ENCODE measurements at places on chromosomes 16 and 17.

DNA sequence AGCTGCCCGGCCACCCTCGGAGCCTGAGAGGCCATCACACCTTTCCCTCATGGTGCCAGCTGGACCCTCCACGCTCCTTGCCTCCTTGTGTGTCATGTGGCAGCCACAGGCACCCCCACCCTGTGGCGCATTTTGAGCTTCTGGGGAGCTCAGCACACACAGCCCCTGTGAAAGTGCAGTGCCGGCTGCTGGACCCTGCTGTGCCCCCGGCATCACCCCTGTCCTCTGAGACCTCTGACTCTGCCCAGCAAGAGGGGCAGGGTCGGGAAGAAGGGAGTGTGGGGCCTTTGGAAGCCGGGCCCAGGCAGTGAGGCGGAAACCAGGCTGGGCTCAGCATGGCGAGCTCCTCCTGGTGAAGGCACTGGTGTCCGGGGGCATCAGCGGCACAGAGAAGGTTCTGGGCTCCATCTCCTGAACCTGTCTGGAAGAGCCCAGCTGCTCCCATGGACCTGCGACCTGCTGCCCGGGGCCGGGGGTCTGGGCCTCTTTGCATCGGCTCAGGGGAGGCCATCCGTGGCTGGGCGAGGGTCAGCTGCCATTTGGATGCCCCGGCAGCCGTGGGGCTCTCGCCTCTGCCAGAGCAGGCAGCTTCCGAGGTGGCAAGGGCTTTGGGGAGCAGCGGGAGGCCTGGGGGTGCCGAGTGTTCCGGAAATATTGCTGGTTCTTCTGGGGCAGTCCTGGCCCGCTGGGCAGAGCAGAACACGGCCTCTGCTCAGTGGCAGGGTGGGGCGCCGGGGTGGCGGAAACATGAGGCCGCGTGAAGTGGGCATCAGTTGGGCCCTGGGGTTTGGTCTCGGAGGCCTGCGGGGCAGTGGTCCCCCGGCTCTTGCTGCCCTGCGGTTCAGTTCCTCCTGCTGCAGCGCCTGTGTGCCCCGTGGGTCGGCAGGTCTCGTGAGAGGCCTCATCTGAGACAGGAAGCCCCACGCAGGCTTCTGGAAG, 17.9 kb downstream of the CENPX start:
- DNase-seq, result no peak

- no peak for DNase-seq
These were observed 526 bp downstream of the ZZEF1 start for GRCh38 chr17:4142107-4142900.

- DNase-seq, result no peak
These were observed 13.9 kb upstream of the IL17C start for GRCh38 chr16:88624481-88624880.

GRCh38 chr16:14070555-14070876, 603 bp upstream of the MRTFB start:
- no peak for DNase-seq

GRCh38 chr17:73772107-73772705, 128.0 kb upstream of the SDK2 start:
- DNase-seq, result no peak

- DNase-seq, result no peak
These were observed 8.9 kb upstream of the HOXB13 start for GRCh38 chr17:48737330-48738043.

- no peak for DNase-seq
These were observed 8.2 kb upstream of the RPL27 start for GRCh38 chr17:42989726-42990652.

DNA sequence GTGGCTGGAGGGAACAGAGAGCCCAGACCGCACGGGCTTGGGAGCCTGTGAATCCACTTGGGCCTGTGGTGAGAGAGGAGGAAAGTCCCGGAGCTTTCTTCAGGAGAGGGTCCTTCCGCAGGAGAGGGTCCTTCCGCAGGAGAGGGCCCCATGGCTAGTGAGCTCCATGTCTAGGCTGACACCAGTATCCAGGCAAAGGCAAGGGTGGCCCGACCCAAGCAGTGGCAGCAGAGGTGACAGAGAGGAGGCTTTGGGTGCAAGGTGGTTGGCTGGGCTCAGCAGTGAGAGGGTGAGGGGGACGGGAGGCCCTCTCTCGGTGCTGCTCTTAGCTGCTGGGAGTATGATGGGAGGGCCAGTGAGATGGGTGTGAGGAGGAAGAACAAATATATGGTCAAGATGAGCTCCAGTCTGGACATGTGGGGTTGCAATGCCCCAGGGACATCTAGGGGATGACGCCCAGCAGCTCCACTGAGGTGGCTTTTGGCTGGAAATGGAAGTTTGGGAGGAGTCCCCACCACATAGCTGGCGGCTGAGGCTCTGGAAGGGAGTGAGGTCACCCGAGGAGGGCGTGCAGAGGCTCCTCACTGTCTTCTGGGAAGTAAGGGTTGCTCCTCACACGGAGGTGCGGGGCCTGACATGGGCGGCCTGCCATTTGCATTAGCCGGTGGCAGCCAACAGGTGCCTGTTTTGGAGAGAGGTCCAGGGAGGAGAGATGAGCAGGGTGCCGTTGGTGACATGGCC, 2.3 kb upstream of the HSD3B7 start:
- no peak for DNase-seq

GRCh38 chr17:78133971-78134898, 3.7 kb downstream of the TMC8 start:
- peak; percentile 62 for DNase-seq

- no peak for DNase-seq
These were observed 82.3 kb downstream of the MARCHF10 start for GRCh38 chr17:62725791-62726249.

DNA sequence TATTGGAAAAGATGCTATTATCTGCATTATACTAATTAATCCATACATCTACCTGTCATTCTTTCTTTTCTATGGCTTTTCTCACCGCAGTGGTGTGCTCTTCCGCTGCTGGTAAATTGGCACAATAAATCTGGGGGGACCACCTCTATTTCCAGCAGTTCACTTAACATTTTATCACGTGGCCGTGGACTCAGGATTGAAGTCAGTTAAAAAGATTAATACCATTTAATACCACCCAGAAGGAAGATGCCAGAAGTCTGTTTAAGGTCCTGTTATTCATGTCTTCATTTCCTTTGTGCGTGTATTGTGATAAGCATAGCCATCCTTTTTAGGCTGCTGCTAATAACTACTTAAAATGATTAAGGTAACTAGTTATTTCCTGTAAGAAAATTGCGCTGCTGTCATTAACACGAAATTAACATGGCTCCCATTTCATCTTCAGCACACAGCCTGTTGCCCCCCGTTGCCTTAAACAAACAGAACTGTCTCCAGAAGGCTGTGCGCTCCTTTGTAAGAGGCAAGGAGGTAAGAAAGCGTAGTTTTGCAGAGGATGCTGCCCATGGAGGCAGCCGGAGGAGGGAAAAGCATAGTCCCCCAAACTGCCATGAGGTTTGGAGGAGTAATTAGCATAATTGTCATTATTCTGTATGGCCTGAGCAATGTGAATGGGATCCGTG, 414.4 kb downstream of the UTP18 start:
- no peak for DNase-seq

DNA sequence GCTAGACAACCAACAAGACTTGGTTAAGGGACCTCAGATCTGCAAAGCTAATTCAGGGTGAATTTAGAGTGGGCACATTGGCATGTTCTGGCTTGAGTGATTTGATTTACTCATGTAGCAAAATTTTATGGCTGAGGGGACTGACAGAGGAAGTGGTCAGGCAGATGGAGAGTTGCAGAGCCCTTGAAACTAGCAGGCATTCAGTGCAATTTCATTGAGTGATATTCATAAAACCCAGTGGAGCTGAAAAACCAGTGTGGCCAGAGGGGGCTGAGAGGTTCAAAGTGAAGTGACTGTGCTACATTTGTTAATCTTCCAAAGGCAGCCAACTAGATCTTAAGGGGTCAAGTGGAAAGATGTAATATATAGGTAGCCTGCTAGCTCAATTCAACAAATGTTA, 2.2 kb upstream of the TMEM94 start:
- no peak for DNase-seq

DNA sequence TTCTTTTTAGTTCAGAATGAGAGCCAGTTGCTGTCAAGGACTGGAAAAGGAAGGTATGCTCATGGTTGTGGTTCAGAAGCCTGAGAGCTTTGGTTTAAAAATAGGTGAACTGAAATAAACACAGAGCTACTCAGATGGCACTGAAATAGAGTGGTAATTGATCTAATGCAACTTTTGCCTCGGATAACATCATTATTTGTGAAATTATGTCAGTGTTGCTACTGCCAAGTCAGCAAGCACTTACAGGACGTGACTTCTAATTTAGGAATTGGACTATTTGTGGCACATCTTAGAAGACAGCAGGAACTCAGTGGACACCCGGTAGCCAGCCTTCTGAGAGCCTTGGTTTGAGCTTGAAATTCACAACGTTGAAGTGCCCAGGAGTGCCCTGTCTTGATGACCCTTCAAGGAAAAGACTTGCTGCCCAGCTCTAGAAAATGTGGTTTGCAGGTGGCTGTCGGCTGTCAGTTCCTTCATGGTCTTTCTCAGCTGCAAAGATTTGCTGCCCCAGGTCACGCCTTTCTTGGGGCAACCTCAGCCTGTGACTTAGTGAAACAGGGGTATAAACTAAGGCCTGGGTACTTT, 42.0 kb upstream of the XYLT1 start:
- no peak for DNase-seq

GRCh38 chr16:48687421-48688038, 77.5 kb upstream of the N4BP1 start:
- DNase-seq, result no peak

GRCh38 chr17:49995055-49995738, at the start of gene DLX3:
Gene DLX3 (minus strand): TSS chr17:49995224. CDS start chr17:49994998, 226 bp downstream.
- DNase-seq, result no peak

DNA sequence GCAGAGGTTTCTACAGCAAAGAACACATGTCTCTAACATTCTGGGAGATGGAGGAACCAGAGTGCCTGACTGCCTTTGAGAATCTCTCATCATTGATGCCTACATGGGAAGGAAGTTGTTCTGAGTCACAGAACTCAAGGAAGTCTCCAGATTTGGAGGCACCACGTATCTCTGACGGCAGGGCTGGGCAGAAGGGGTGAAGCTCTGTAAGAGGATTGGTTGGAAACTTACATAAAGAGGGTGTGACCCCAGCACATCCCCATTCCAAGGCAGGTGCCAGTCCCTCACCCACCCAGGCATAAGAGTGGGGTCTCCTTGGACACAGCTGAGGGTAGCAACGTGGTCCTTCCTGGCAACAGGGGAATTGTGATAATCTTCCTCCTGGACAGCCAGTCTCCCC, 17.4 kb downstream of the TNFRSF13B start:
- DNase-seq, result no peak

- DNase-seq, result no peak
These were observed 115.4 kb upstream of the CACNG3 start for GRCh38 chr16:24140730-24141129.

DNA sequence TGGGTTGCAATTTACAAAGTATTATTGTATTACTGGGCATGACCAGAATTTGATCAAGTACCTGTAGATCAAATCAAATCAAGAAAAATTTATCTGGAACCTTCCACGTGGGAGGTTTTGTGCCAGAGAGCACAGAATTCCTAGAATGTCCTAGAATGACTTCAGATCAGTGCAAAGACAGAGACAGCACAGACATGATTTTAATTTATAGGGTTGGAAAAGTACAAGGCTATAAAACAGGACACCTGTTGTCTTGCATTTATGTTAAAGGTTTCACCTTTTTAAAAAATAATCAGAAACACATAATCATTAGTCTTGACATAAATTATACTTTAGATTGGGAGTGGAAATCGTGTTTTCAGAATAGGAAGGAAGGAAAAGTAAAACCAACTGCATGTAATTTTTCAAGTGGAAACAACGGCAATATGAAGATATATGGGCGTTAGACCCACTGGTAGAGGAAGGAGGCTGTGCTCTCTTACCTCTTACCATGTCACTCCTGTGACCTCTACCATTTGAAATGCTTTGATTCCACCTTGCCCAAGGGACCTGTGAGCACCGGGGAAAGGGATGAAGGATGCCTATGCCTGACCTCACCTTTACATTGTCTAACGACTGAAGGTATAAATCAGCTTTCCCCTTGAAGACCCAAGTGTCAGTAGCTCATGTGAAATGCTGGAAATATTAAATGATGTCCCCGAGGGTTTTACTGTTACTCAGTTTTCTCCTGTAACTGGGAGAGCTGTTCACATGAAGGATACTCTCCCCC, 100.4 kb downstream of the SNX11 start:
- no peak for DNase-seq

DNA sequence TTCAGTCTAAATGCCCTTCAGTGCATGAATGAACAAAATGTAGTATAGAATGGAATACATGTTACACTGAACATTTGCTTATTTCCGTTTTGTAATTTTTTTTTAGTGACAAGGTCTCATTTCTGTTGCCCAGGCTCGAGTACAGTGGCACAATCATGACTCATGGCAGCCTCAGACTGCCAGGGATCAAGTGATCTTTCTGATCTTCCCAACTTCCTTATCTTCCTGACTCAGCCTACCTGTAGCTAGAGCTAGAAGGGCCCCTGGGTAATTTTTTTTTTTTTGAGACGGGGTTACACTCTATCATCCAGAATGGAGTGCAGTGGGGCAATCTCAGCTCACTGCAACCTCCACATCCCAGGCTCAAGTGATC, 7.3 kb upstream of the SLX4 start:
- no peak for DNase-seq

DNA sequence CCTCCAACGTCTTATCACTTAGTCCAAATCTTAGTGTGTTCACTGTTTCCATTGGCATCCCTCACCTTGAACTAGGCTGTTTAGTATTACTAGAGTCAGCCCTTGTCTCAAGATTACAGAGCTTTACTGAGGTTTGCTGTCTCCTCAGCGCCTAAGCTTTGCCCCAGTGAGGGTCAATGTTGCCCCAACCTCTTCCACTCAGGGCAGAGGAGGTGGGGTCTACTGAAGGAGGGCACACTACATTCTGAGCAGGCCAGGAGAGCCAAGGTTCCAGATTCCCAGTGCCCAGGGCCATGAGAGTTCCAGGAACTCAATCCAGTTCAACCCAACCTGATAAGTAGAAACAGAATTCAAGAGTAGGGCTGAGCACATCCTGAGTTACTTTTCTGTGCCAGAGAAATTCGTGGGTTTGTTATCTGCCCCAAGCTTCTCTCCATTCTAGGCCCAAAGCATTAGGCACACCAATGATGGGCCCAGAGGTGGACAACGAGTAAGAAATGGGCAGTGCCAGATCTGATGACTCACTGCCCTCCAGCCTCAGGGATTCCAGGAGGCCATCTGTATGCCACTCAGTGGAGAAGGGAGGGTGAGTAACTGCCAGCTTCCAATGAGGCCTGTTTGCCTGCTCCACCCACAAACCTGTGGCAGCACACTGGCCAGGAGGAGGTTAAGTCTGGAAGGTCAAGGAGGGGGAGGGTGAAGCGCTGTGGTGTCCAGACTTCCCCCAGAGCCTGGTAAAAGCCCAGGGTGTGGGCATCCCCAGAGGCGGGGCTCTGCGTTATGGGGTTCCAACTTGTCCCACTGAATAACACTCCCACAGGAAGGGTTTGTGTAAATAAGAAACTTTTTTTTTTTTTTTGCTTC, 8.2 kb downstream of the TUBG2 start:
- DNase-seq, result no peak

- no peak for DNase-seq
These were observed 171.7 kb downstream of the LAT start for GRCh38 chr16:29156511-29156910.
